ENCODE measurements at places on chromosomes 7 and 10.
A peak's percentile ranks its signal among the peaks of the same experiment; 100 is the strongest.

DNA sequence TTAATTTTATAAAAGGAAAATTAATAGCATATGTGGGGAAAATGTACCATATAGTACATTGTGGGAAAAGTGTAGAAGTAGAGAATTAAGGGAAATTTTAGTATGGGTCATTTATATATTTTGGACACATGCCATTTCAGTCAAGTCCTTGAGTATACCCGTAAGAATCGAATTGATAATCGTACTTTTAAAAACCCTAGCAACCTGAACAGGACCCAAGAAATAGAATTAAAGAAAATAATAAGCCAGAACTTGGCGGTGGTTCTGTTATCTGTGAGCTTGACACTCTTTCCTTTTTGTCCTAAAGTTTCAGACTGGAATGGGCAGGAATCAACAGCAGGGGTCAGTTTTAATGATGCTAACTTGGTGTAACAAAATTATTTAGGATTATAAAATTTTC is 221.0 kb downstream of the CDK14 start:
- DNase-seq = no peak

DNA sequence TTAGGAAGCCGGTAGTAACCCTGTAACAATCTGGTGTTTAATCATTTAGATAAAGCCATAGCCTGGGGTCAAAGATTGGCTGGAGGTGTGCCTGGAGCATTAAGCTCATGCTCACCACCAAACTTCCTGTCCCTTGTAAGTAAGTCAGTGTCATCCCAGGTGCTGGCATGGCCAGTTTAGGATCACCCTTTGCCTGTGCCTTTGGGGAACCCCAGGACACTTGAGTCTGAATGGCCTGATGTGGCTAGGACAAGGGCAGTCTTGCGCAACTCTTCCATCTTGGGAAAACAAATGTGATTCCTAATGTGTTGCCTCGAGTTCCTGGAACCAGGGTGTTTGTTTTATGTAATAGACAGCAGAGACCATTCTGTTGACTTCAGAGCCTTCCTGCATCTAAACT is 154.8 kb downstream of the GRK5 start:
- DNase-seq = no peak

- no peak for DNase-seq
Observed at GRCh38 chr7:124603066-124603465, 162.5 kb downstream of the GPR37 start.

DNA sequence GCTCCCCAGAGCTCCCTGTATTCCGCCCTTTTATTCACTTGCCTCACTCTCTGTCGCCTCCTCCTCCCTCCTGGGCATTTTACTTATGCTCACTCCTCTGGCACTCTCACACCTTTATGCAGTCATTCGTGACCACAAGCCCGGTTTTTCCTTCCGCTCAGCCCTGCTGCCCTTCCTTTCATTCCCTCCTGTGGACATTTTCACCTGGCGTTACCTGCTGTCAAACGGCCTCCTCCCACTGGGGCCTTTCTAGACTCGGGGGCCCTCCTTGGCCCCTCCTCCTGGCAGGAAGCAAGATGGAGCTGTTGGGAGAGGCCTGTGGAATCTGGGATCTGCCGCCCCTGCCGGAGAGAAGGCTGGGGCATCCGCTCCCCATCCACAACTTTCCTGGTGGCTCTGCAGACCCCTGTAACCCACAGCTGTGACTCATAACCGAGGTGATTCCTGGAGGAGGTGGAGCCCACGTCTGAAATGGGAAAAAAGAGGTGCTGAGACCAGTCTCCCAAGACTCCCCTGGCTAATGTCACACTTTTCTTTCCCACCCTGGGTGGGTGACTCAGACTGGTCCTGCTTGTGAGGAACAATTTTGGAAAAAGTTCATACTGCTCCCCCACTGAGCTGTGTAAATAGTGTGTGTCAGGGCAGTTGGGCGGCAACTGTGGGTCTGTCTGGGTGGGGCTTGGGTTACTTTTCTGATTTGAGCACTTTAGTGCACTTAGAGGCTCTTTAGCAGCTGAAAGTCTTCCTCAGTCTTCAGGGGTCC is 1.2 kb downstream of the VCL start:
- peak; percentile 50 for DNase-seq

GRCh38 chr7:85474234-85474633 is 287.4 kb upstream of the SEMA3D start:
- no peak for DNase-seq

DNA sequence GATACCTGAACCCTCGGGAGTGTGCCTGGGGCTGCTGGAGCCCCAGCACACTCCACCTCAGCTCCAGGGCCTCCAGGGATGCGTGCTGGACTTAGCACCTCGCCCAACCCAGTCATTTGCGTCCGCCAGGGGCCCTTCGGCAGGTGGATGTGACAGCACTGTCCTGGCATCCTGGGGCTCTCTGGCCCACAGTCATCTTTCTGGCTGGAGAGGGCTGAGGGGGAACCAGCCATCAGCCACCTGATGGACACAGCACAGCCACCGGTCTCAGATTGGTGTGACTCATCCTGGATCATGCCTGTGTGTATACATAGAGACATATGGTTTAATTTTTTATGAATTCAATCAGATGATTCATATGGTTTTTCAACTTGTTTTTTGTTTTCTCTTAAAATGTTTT is 11.1 kb downstream of the ZNF775 start:
- DNase-seq = no peak

GRCh38 chr7:12385364-12385786 is 18.3 kb downstream of the VWDE start:
- no peak for DNase-seq

- DNase-seq = no peak
Observed at GRCh38 chr10:62632071-62632809, 172.3 kb upstream of the ADO start.

Data from NCI-H460 (cell line).